ENCODE measurements at places on chromosomes 3 and 15.

DNA sequence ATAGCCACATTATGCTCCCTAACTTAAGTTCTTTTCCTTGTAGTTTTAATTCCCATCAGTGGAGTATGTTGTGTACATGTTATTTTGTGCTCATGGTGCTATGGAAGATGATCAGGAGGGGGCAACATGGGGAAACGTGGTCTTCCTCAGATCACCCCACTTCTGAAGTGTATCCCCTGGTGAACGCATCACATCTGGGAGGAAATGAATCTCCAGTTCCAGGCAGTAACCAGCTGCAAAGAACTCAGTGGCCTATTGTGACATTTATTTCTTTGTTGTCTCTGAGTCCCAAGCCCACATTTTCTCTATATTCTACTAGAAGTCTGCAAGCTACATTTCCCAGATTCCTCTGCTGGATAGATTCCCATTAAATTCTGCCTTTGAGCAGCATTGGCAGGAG, 217.0 kb downstream of the SATB1 start:
- no peak for DNase-seq

DNA sequence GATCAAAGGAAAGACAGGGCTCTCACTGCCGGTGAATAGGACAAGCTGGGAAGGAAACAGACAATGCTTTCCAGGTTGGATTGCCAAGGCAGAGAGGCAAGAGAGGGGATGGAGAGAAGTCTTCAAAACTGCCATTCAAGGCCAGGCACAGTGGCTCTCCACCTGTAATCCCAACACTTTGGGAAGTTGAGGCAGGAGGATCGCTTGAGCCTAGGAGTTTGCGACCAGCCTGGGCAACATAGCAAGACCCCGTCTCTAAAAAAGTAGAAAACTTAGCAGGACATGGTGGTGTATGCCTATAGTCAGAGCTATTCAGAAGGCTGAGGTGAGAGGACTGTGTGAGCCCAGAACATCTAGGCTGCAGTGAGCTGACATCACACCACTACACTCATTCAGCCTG, 43.5 kb upstream of the IDH2 start:
- no peak for DNase-seq

- no peak for DNase-seq
Observed at GRCh38 chr3:123576122-123576521, 8.7 kb downstream of the HACD2 start.

DNA sequence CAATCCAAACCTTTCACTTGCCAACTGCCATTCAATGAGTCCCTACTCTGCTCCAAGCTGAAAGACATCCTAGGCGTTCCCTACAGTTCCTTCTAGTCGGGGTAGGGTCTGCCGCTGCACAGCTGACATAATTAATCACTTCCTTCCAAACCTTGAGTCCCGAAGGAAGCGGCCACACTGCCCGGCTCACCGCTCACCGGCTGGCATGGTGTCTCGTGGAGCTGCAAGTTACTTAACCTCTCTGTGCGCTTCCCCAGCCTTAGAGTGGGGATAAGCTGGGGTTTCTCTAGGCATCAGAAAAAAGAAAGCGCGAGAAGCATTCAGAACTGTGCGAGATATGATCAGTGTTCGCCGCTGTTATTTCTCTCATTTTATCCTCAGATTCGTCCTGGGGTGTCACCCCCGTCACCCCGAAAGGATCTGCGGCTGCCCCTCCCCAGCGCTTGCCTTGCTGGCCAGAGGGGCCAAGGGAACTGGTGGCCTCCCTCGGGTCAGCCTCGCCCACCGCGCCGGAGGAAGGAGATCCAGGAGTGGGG, 748 bp downstream of the MRPS25 start:
- DNase-seq: no peak

DNA sequence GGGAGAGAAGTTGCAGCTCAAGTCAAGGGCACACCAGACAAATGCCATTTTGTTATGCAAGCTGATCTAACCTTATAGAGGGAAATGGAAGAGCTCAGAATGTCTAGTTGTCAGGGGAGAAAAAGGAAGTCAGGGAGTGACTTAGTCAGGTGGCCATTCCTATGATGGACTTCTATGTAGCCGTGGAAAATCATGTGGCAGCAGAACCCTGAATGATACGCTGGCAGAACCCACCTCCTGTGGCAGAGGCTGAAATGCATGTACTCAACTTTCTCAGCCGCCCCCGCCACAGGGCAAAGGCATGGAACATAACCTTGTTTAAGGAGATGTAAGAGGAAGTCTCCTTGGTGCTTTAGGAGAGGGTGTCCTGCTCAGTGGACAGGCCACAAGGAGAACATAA, 37.7 kb upstream of the PARL start:
- DNase-seq: no peak

- DNase-seq: no peak
Observed at GRCh38 chr3:95905182-95905581, 909.2 kb upstream of the EPHA6 start.

- DNase-seq: no peak
Observed at GRCh38 chr3:106813742-106814141, 563.5 kb upstream of the CCDC54 start.

DNA sequence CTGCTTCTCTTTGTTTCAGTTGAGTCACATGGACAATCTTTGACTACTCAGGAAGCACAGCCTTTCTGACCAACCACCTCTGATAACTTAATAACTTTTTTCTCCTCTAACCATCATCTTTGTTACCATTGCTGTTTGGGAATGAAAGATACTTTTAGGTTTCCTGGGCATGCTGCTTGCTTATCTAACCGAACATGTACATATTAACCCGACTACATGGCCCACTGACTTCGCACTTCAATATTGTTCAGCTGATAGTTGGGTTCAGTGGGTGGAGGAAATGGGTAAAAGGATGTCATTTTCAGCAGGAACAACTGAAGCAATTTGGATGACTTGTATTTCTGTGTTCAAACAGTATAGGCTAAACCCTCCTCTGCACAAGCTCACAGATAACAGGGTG, 214.3 kb downstream of the SQOR start:
- no peak for DNase-seq

- DNase-seq: no peak
Observed at GRCh38 chr3:24683633-24684384, 189.2 kb upstream of the THRB start.

- no peak for DNase-seq
Observed at GRCh38 chr3:57983734-57984518, 24.3 kb upstream of the FLNB start.

DNA sequence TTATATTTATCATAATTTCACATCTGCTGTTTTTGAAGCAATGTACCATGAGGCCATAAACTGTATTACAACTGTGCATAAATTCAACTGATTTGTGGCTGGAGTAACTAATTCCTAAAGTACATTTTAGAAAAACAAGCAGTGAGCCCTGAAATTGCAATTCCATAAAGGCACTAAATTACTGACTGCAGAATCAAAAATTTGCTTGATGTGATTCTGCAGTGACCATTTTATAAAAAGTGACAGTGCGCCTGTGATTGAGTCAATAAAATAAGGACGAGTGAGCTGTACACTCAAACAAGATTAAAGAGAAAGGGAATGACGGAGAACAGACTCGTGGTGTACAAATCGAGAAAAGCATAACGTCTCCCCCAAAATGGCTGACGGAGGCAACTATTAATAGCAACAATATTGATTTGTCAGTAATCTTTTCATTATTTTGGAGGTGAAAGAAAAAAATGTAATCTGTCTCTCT, 121.4 kb upstream of the MEIS2 start:
- no peak for DNase-seq

All from occipital lobe (tissue), 3 donors.